Sciatic nerve (tissue), 2 donors: ENCODE measurements at places on chromosomes 13 and 19.
A peak's percentile ranks its signal among the peaks of the same experiment; 100 is the strongest.

DNA sequence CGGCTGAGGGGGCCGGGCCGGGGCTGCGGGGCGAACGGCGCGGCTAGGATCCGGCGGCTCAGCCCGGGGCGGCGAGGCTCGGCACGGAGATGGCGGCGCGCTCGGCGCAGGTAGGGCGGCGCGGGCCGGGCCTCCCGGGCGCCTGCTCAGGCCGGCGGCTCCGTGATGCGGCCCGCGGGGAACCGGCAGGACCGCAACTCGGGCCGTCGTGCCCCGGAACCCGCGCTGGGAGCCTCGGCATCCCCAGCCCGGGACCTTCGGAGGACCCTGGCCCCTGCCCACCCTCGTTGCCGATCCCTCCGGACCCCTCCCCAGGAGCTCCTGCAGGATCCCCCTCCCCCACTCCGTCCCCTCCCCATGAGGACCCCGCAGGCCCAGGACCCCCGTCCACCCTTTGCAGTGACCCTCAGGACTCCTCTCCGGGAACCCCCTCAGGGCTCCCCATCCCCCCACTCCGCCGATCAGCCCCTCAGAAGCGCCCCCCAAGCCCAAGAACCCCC is 304 bp downstream of the EVI5L start:
- peak; percentile 78 for DNase-seq

DNA sequence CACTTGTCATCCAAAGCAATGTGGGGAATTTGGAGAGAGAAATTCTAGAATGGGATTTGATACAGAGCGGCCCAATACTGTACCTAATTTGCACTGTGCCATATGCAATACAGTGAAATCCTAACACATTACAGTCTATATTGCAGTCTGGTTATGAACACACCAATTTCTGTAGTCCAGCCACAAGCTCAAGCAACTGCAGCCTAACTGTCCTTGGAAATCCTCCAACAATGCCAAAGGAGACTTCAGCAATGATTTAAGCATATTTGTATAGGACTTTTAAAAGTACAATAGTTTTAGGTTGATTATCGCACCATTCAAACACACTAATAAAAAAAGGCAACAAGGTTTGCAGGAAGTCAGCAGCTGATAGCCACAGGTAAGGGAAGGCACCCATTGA is 17.3 kb downstream of the DIAPH3 start:
- no peak for DNase-seq

DNA sequence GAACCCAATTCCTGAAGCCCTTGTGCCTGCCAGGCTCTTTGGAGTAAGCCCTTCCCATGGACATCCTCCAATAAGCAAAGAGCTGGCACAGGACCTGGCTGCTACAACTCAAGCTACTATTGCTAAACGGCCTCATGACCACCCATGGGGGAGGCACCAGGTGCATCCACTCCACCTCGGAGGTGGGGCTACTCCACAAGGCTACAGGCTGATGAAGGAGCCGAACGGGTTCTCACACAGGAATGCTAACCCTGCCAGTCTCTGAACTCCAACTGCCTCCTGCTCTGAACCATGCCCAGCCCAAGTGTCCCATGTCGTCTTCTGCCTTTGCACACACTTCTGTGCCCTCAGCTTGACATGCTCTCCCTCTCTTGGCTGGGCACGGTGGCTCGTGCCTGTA is 10.0 kb downstream of the SYMPK start:
- DNase-seq, result no peak

DNA sequence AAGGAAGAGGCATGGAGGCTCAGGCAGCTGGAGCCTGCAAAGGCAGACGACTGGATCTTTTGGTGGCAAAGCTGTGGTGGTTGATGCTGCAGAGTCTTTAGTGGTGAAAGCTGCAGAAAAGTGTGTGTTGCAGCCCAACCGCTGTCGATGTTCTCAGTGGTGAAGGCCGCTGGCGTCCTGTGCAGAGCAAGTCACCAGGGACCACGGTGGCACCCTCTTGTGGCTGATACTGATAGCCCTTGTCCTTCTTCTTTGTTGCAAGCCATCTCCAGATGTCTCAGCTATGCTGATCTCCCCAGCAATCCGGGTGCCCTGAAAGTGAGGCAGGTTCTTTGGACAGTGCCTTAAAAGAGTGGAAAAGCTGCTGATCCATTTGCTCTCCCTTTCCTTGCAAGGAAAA is 610.9 kb upstream of the PCDH9 start:
- DNase-seq, result no peak

DNA sequence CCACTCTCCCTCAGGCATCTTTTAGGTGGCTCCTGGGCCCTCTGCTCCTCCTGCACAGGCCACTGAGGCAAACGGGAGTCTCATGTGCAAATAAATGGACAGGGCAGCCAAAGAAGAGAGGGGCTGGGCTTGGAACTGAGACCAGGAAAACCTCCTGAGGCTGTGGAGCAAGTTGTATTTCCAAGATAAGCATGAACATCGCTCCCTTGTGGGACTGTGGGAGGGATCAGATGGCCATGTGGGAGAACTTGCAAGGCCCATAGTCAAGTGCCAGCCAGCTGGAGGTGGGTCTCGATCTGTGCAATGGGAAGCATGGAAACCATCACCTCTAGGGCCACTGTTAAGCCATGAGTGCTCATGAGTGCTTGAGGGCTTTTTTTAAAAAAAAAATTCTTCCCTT is 24.9 kb downstream of the MED26 start:
- no peak for DNase-seq

- DNase-seq, result peak; percentile 87
Measured at GRCh38 chr19:1568320-1569019, at the start of gene MEX3D. MEX3D (minus strand) TSS chr19:1568325; CDS start chr19:1568058, 267 bp downstream.

DNA sequence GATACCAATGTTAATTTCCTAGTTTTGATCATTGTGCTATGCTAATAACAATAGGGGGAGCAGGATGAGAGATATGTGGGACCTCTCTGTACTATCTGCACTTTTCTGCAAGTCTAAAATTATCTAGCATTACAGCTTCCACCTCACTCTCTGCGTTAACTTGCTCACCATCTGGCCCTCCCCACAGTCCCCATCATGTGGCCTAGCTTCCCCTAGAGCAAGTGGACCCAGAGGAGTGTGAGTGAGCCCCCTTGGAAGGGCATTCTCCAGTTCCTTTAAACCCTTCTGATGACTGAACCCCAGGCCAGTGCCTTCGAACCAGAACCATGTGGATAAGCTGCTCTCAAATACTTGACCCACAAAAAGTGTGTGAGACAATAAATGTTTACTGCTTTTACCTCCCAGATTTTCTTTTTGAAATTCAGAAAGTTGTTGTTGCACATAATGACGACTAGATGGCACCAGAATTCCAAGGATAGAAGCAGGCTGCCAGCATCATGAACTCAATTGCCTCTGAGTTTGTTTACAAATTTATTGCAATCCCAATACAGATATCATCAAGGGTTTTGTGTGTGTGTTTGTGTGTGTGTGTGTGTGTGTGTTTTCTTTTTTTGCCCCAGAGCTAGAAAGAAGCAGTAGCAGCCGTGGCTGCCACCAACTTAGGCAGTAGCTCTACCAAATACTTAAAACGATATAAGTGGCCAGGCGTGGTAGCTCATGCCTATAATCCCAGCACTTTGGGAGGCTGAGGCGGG is 49.0 kb upstream of the ZNF780A start:
- DNase-seq, result no peak

DNA sequence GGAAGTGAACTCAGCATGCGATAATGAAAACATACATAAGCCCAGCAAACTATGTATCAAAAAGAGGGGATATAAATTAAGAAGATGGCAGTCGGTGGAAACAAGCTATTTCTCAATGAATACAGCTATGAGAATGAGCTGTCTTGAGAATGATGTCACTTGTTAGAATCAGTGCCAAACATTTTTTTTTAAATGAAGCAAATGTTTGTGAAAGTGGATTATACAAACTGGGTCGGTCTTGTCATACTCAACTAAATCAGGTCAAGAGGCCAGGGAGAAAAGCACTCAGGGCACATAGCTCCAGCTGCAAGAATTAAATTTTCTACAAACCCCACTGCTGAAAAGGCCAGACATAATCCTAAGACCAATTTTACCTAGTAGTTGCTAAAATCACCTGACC is 1048.4 kb downstream of the SLITRK1 start:
- DNase-seq, result no peak

DNA sequence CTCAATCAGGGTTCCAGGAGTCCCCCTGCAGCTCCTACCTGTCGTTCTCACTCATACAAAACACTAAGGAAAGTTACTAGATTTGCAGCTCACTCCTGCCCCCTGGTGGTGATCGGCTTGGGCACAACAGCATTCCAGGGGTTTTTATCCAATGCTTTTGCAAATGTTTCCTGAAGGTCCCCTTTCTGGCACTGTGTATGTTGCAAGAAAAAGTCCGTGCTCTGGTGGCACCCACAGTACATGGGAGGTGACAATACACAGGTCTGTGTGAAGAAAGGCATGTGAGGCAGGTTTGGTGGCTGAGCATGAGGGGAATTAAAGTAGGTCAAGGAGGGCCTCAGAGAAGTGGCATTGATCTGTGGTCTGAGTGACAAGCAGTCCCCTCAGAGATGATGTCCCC is 8.6 kb upstream of the TYK2 start:
- peak; percentile 95 for DNase-seq

DNA sequence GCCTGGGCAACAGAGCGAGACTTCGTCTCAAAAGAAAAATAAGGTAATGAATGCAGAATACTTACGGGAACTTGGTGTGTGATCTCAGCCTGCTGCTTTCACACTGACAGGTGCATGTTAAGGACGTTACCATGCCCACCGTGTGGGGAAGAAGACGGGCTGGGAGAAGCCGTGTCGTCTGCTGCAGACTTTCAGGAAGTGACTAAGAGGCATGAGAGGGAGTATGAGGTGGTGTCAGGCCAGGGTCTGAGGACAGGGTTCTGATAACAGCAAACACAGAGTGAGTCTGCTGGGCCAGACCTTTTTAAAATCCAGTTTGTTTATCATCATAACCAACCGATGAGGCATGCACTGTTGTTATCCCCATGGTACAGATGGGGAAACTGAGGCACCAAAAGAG is 13.6 kb upstream of the GALP start:
- DNase-seq, result no peak

- DNase-seq, result peak; percentile 83
Measured at GRCh38 chr19:12611361-12611699, 610 bp downstream of the ZNF791 start.

GRCh38 chr19:38919837-38920601 is 8.0 kb upstream of the CCER2 start:
- no peak for DNase-seq

- DNase-seq, result no peak
Measured at GRCh38 chr19:39692166-39692565, 12.1 kb upstream of the LGALS14 start.

GRCh38 chr19:21082011-21082975 is at the start of gene ZNF714:
ZNF714 (plus strand) TSS chr19:21082203; CDS start chr19:21098269, 16,066 bp downstream.
- peak; percentile 92 for DNase-seq

- no peak for DNase-seq
Measured at GRCh38 chr19:46928951-46929350, 68.2 kb downstream of the ARHGAP35 start.

DNA sequence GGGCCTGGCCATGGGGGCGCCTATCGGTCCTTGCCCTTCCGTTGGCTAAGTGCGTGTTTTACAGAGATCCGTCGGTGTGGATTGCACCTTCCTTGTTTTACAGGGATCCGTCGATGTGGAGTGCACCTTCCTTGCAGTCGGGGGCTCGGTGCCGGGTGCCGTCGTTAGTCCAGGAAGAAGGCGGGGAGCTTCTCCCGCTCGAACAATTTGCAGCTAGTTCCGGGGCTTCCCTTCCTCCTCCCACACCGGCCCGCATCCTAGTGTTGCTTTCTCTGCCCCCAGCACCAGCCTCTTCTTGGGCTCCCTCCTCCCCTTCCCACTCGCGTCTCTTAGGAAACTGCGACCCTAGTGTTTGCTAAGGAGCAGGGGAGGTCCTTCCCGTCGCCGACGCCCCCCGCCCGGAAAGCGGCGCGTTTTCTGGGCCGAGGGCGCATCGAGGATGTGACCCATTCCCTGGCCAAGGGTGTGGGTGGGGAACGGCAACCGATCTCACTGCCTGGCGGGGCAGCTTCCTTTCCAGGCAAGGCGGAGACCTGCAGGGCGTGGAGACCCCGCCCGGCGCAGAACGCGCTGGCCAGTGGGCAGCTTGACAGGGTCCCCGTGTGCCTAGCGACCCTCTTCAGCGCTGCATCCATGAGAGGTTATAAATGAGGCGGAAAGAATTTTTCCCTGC is 75.7 kb upstream of the ZNF91 start:
- no peak for DNase-seq

DNA sequence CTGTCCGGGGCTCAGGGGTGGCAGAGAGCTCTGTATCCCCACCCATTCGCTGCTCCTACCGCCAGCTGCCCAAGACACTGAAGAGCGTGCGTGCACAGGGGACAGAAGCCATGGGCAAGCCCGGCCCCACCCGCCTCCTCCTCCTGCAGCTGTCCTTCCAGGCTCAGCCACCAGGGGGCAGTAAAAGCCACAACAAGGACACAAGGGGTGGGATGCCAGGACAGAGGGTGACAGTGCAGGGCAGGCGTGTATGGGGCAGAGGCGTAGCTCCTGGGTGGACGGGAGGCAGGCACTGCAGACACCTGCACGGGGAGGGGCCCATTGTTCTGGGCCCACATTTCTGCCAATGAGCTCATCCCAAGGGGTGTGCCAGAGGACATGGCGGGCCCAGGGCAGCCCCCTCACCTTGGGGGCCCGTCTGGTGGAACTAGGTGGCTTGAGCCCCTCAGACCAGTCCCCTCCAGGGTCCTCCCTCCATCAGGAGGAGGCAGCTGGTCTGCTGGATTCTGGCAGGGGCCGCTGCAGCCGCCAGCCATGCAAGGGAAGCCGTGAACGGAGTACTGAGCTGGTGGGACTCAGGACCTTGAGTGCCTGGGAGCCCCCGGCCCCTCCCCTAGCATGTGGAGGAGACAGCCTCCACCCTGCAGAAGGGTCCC is 61.2 kb downstream of the MLLT1 start:
- DNase-seq, result peak; percentile 96

DNA sequence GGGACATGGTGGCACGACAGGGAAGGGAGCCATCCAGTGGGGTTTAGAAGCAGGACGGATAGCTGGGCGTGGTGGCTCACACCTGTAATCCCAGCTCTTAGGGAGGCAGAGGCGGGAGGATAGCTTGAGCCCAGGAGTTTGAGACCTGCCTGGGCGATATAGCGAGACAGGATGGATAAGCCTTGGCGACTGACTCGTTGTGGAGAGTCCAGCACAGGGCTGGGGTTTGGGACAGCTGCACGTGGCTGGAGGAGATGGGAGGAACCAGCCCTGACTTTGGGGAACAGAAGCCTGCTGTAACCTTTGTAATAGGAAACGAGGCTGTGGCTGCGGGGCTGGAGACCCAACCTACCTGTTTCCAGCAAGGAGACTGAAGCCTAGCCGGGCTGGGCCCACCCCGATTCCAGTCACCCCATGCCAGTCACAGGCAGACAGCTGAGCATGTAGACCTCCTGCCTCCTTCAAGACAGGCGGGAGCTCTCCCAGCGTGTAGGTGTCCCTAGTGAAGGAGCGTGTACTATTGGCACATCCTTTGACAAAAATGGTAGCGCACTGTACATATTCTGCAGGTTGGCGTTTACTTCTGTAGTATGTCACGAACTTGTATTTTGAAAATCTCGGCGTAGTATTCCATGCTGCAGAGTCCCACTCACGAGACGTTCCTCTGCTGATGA is 8.0 kb downstream of the LENG1 start:
- no peak for DNase-seq

- DNase-seq, result no peak
Measured at GRCh38 chr13:106534639-106535551, 567 bp downstream of the EFNB2 start.
